ENCODE measurements at places on chromosomes 11 and 22.

DNA sequence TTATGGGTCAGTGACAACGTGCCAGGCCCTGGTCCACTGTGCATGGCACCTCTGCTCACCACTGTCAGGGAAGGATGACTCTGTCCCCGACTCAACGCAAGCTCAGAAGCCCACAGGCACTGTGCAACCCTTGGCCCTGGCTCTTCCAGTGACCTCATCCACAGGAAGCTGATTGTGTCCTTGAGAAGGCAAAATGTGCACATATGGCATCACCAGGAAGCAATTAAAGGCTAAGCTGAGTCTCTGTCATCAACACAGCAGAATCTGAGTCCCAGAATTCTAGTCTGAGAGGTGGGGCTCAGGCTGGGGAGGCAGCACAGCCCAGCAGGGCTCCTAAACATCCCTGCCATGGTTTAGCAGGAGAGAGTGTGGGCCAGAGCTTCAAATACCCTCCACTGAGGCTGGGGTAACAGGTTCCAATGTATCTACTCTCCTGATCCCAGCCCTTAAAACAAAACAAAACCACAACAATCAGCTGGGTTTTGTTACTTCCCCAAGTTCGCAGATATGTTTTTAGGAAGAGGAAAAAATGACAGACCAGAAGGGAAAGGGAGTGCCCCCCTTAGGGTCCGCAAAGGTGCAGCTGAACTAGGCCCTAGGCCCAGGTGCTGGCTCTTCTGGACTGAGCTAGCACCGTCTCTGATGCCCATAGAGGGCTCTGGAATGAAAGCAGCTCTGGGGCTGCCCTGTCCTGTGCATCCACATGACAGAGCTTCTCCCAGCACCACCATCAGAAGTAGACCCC is 33.5 kb upstream of the GNAZ start:
- DNase-seq: no peak

GRCh38 chr11:12914400-12914912 is 94.7 kb upstream of the RASSF10 start:
- DNase-seq: no peak

GRCh38 chr22:50190941-50191741 is 5.4 kb downstream of the TRABD start:
- DNase-seq: no peak

DNA sequence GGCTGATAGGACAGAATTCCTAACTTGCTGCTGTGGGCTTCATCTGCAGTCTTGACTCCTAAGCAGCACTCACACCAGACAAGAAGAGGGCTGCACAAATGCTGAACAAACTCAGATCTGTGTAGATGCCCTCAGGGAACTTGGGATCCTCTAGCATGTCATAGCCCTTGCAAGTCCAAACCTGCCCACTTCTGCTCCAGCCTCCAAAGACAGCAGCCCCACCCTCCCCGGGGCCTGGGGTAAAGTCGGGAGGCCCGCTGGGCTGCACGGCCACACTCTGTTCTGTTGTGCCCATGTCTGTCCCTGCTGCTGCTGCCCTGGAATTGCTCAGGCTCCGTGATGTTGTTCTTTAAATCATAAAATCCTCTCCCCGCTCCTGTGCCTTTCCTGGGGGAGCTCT is 28.3 kb downstream of the DRD2 start:
- no peak for DNase-seq

GRCh38 chr22:17742527-17742902 is 31.8 kb downstream of the BID start:
- DNase-seq: peak; percentile 23

All from kidney epithelial cell (primary cell).